Testis (tissue), 5 donors: ENCODE measurements at places on chromosomes 2 and 18. TPM values are rescaled to one million over a fixed set of nuclear protein-coding genes. Genes with fewer than 3 reads are reported as not detected.

GRCh38 chr2:58291726-58292438, 50.8 kb upstream of the FANCL start:
- H3K27ac ChIP-seq = no peak overlapping the region
- H3K4me3 ChIP-seq = no peak overlapping the region
- no peaks in the 10 kb centered on the region for H3K36me3 ChIP-seq
- no peaks in the 10 kb centered on the region for H3K4me1 ChIP-seq
- DNase-seq = no peak

DNA sequence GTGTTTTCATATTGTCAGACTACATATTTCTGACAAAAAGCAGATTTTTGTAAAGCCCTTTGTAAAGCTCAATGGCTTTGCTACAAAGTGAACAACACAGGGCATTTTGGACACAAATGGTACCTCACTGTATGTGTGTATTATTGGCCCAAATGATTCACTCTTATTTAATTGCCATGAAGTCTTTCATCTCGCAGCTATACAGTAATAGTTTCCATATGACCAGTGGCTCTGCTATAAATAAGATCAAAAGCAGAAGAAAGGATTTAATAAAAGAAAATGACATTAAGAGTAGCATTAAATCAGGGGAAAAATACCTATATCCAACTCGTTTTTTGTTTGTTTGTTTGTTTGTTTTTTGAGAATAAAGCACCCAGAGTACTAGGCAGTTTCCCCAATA, 284.0 kb upstream of the CCDC68 start:
- no peaks in the 10 kb centered on the region for H3K36me3 ChIP-seq
- DNase-seq = no peak
- H3K27me3 ChIP-seq = no peaks in the 10 kb centered on the region
- H3K27ac ChIP-seq = no peak overlapping the region
- H3K4me1 ChIP-seq = peaks cover 13% of the 10 kb centered on the region

DNA sequence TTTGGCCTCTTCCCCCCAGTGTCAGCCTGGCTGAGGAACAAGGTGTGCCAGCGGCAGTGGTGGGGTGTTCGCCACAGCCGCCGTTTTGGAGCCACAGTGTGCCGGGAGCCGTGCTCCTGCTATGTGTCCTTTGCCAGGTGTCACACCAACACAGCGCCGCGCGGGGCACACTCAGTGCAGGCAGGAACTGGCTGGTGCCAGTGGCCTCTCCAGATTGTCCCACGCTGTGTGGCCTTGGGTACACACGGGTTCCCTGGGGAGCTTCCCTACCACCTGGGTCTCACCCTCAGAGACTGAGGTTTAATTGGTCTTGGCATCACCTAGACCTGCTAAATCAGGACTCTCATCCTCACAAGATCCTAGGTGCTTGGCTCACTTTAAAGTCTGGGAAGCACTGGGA, 171.6 kb downstream of the LDLRAD4 start:
- no peak overlapping the region for H3K4me3 ChIP-seq
- no peak for DNase-seq
- no peaks in the 10 kb centered on the region for H3K27me3 ChIP-seq

GRCh38 chr2:2536416-2537056, 205.5 kb upstream of the MYT1L start:
- no peak overlapping the region for H3K4me3 ChIP-seq
- no peak overlapping the region for H3K27ac ChIP-seq
- no peak for DNase-seq
- no peaks in the 10 kb centered on the region for H3K36me3 ChIP-seq
- no peaks in the 10 kb centered on the region for H3K4me1 ChIP-seq
- H3K27me3 ChIP-seq = no peaks in the 10 kb centered on the region

RND3 gene
- 10.2 TPM for total RNA-seq

DNA sequence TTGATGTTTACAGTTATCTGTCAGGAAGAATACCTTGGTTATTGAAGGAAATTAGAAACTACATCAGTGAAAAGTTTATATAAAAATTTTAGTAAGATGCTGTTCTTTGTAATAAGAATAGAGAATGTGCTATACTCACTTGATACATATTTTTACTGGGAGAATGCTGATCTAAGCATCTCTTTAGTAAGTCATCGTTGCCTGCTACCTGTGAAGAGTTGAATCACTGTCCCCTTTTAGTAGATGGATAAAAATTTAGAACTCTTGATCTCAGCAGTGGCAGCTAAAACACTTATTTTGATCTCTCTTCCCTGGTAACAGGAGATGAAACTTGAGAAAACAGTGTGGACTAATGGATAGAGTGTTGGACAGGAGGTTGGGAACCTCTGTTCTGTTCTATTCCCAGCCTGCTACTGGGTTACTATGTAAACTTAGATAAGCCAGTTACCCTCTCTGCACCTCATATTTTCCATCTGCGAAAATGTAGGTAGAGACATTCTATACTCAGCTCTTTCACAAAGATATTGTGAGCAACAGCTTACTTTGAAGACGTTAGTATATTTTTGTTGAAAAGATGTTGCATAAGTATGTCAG, 100.3 kb downstream of the FEZ2 start:
- H3K36me3 ChIP-seq = no peaks in the 10 kb centered on the region
- no peaks in the 10 kb centered on the region for H3K27me3 ChIP-seq

DNA sequence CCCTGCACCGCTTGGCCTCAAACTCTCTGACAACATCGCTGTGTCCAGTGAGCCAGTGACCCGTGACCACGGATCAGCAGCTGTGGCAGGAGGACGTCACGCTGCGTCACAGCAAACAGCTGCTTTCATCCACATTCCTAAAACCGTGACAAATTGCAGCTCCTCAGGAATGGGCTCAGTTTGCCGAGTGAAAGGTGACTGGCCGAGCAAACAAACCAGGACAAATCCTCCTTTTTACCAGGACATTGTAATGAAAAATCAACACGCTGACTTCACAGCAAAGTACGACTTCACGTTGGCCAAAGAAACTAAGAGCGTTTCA, 57.6 kb downstream of the PXDN start:
- H3K36me3 ChIP-seq = no peaks in the 10 kb centered on the region
- no peak for DNase-seq
- H3K27me3 ChIP-seq = no peaks in the 10 kb centered on the region
- no peaks in the 10 kb centered on the region for H3K4me1 ChIP-seq

- no peaks in the 10 kb centered on the region for H3K4me1 ChIP-seq
- H3K27me3 ChIP-seq = no peaks in the 10 kb centered on the region
- no peak overlapping the region for H3K27ac ChIP-seq
- no peak for DNase-seq
- H3K4me3 ChIP-seq = no peak overlapping the region
Measured at GRCh38 chr2:230627806-230628724, 84.6 kb upstream of the CAB39 start.

DNA sequence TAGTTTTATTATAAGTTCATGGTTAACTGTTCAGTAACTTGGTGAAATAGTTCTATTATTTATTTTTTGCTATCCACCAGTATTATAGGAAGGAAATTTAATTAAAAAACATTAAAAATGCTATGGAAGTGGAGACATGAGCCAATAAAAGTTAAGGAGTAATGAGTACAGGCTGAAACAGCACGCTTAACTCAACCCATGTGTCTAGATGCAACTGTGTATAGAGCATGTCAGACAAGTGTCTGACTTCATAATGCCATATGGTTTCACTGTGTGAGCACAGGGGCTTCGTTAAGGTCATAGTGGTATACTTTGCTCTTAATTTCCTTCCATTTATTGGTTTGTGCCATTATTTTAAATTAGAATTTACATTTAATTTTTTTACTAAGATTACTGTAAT, 566.8 kb upstream of the NRP2 start:
- H3K36me3 ChIP-seq = no peaks in the 10 kb centered on the region
- no peak for DNase-seq
- H3K4me1 ChIP-seq = no peaks in the 10 kb centered on the region
- no peak overlapping the region for H3K27ac ChIP-seq
- H3K27me3 ChIP-seq = no peaks in the 10 kb centered on the region
- H3K4me3 ChIP-seq = no peak overlapping the region

GRCh38 chr2:56047136-56047535, 123.6 kb upstream of the EFEMP1 start:
- no peak overlapping the region for H3K27ac ChIP-seq
- H3K36me3 ChIP-seq = no peaks in the 10 kb centered on the region
- DNase-seq = no peak
- no peaks in the 10 kb centered on the region for H3K4me1 ChIP-seq

GRCh38 chr2:47528874-47529273, 125.9 kb downstream of the MSH2 start:
- no peaks in the 10 kb centered on the region for H3K36me3 ChIP-seq
- H3K4me3 ChIP-seq = no peak overlapping the region
- H3K27me3 ChIP-seq = no peaks in the 10 kb centered on the region
- H3K27ac ChIP-seq = no peak overlapping the region
- no peak for DNase-seq

DNA sequence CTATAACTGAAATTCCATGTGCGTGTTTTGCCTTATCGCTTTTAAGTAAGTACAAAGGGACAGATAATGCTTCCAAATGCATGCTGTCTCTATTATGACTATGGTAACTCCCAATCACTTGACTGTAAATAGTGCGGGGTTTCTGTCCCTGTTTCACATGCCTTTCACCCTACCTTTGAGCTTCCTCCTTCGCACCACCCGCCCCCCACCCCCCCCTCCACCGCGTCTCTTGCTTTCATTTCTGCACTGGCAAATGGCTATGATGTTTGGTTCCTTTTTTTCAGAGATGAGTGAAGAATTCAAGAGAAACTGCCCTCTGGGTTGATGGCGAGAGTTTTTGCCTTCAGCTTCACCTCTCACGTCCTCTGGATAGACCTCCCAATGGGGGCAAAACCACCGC, 25.0 kb upstream of the SPP2 start:
- no peak for DNase-seq
- peaks cover 3% of the 10 kb centered on the region for H3K4me1 ChIP-seq
- no peak overlapping the region for H3K4me3 ChIP-seq
- H3K27me3 ChIP-seq = no peaks in the 10 kb centered on the region
- H3K36me3 ChIP-seq = no peaks in the 10 kb centered on the region
- no peak overlapping the region for H3K27ac ChIP-seq

MTCL1 gene
- 95.8 TPM for total RNA-seq
